ENCODE measurements at places on chromosomes 7 and 10. TPM values are rescaled to one million over a fixed set of nuclear protein-coding genes. Genes with fewer than 3 reads are reported as not detected.

PPP3CB gene
- 33.8 TPM for total RNA-seq

ANKRD16 gene
- total RNA-seq: 4.6 TPM

PRLHR gene
- total RNA-seq: not detected

DNA sequence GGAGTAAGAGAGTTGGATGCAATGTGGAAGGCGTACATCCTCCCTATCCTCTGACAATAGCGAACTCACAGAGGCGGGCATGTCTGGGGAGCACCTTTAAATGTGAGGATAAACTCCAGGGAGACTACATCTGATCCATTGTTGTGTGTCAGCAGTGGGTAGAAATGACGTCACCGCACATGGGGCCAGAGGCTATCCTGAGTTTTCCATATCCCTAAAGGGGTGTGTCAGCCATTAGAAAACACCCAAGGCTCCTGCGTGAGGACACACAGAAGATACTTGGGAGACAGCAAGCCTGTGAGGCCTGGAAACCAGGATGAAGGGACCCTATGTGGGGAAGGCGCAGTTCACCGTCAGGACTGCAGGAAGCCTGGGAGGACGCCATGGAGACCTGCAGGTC is 17.2 kb upstream of the CDHR3 start:
- no peak overlapping the region for H3K27ac ChIP-seq
- H3K4me1 ChIP-seq: no peaks in the 10 kb centered on the region
- no peaks in the 10 kb centered on the region for H3K27me3 ChIP-seq
- no peak overlapping the region for H3K4me3 ChIP-seq

- no peak overlapping the region for H3K27ac ChIP-seq
- no peaks in the 10 kb centered on the region for H3K36me3 ChIP-seq
- H3K4me1 ChIP-seq: peaks cover 4% of the 10 kb centered on the region
- no peaks in the 10 kb centered on the region for H3K27me3 ChIP-seq
- peak; percentile 65 for DNase-seq
These were observed 37.0 kb upstream of the TES start for GRCh38 chr7:116173051-116174028.

- peak overlapping the region; percentile 71 for H3K27ac ChIP-seq
- no peak overlapping the region for H3K4me3 ChIP-seq
- H3K4me1 ChIP-seq: peaks cover 48% of the 10 kb centered on the region
- H3K27me3 ChIP-seq: no peaks in the 10 kb centered on the region
- H3K36me3 ChIP-seq: no peaks in the 10 kb centered on the region
These were observed 57.3 kb downstream of the HK1 start for GRCh38 chr10:69335613-69336012.

- no peaks in the 10 kb centered on the region for H3K27me3 ChIP-seq
- DNase-seq: no peak
- H3K36me3 ChIP-seq: no peaks in the 10 kb centered on the region
- no peak overlapping the region for H3K27ac ChIP-seq
These were observed 6.4 kb downstream of the FBH1 start for GRCh38 chr10:5896208-5897052.

- H3K27ac ChIP-seq: no peak overlapping the region
- no peak overlapping the region for H3K4me3 ChIP-seq
- H3K27me3 ChIP-seq: no peaks in the 10 kb centered on the region
- no peaks in the 10 kb centered on the region for H3K4me1 ChIP-seq
- no peak for DNase-seq
These were observed 308.4 kb upstream of the KLF6 start for GRCh38 chr10:4093438-4093837.

- no peaks in the 10 kb centered on the region for H3K36me3 ChIP-seq
- peak overlapping the region; percentile 56 for H3K4me3 ChIP-seq
- H3K27me3 ChIP-seq: peaks cover 6% of the 10 kb centered on the region
- peak overlapping the region; percentile 99 for H3K27ac ChIP-seq
- peaks cover 8% of the 10 kb centered on the region for H3K4me1 ChIP-seq
- peak; percentile 68 for DNase-seq
These were observed 1.6 kb downstream of the SEPHS1 start for GRCh38 chr10:13346283-13347042.
